NCI-H1436 treated with DMSO at 0.1 percent for 48 hours (cell line): ENCODE measurements at places on chromosomes 4 and X.

DNA sequence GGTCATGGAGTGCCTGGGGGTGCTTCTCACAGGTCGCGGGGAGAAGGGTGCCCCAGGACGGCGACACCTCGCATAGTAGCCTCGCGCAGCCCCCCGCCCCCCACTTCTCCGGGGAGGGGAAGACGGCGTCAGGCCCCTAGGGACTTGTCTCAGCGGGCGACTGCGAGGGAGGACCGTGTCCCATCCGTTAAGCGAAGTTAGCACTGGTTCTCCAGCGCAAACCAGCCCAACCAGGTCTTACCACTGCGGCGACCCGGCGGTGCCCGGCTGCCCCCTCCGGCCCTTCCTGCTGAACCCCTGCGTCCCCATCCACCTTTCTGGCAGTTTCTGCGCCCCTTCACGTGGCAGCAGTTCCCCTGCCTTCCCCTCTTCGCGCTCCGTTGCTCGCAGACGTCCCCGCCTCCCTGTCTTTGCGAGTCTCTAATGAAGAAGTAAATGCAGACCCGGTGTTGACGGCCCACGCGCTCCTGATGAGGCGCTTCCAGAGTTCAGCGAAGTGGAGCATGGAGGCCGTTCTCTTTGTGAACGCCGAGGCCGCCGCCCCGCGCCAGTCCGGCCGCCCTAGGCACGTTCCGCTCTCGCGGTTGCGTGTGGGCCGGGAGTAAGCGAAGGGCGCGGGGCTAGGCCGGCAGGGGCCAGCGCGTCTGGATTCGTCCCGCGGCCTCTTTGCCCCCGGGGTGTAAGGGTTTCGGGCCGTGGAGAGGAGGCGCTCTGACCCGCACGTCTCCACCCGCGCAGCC is 3.0 kb downstream of the SLIT2 start:
- DNase-seq, result no peak

DNA sequence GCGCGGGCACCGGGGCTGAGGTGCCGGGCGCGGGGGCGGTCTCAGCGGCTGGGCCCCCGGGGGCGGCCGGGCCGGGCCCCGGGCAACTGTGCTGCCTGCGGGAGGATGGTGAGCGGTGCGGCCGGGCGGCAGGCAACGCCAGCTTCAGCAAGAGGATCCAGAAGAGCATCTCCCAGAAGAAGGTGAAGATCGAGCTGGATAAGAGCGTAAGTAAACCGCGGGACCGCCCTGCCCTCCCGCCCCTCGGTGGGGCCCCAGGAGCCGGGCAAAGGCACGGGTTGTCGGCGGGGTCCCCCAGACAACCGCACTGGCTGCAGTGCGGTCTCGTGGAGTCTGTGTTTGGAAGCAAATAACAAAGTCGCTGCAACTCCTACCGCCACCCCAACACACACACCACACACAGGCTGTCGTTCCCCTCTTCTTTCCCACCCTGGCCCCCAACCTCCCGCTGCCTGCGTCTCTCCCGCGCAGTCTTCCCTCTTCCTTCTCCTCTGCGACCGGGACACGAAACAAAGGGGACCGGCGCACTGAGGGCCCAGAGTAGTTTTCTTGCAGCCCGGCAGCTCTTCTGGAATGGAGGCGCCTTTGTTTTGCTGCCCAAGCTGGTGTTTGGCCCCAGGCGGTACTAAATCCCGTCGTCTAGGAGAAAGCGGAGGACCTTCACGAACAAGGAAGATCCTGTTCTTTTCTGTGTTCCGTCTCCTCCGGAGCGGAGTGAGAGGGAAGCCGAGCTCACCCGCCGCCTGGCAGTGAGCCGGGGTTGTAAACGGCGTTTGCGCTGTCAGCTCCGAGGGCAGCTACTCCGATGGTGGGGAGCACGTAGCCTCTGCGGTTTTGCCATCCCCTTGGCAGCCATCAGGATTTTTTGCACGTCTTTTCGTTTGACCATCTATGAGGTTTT is 788 bp downstream of the SAP30 start:
- no peak for DNase-seq

DNA sequence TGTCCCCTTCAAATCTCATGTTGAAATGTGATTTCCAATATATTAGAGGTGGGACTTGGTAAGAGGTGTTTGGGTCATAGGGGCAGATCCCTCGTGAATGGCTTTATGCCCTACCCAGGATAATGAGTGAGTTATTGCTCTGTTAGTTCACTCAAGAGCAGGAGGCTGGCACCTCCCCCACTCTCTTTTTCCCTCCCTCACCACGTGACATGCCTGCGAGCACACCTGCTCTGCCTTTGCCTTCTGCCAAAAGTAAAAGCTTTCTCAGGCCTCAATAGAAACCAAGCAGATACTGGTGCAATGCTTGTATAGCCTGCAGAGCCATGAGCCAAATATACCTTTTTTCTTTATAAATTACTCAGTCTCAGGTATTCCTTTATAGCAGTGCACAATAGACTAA is 286.3 kb upstream of the UGT8 start:
- DNase-seq, result no peak

- DNase-seq, result no peak
Measured at GRCh38 chrX:96843566-96843965, 40.1 kb upstream of the RPA4 start.

- no peak for DNase-seq
Measured at GRCh38 chr4:158411269-158411668, 110.4 kb upstream of the RXFP1 start.
